Right atrium auricular region (tissue), 2 donors: ENCODE measurements at places on chromosomes 5 and 9. TPM values are rescaled to one million over a fixed set of nuclear protein-coding genes. Genes with fewer than 3 reads are reported as not detected.

CMYA5 gene
- 1,199 TPM for total RNA-seq

IL7R gene
- 3.2 TPM for total RNA-seq

RAB24 gene
- total RNA-seq = 14.9 TPM

BRINP1 gene
- total RNA-seq = 2.0 TPM

RMRP gene
- total RNA-seq = 431 TPM

GMCL2 gene
- not detected for total RNA-seq

GABRA6 gene
- not detected for total RNA-seq

TMEM252 gene
- total RNA-seq = not detected

NEK6 gene
- 9.2 TPM for total RNA-seq

APBA1 gene
- total RNA-seq = 12.1 TPM

COL23A1 gene
- total RNA-seq = 5.7 TPM

LCN9 gene
- not detected for total RNA-seq

PCDHA9 gene
- total RNA-seq = 0.04 TPM

ACSL6 gene
- total RNA-seq = 0.71 TPM

KCNN2 gene
- total RNA-seq = 22.4 TPM

CYLC2 gene
- not detected for total RNA-seq

OR1J1 gene
- total RNA-seq = not detected

VCAN gene
- 139 TPM for total RNA-seq

NUTM2F gene
- total RNA-seq = not detected

CDH12 gene
- total RNA-seq = not detected

SH2D3C gene
- 16.5 TPM for total RNA-seq

CTXN3 gene
- not detected for total RNA-seq

ORM2 gene
- not detected for total RNA-seq

SPINK13 gene
- total RNA-seq = not detected

PHYHD1 gene
- 21.3 TPM for total RNA-seq

SMIM33 gene
- total RNA-seq = not detected

NDOR1 gene
- total RNA-seq = 6.6 TPM

ADAMTS13 gene
- total RNA-seq = 2.4 TPM

CCIN gene
- not detected for total RNA-seq

DDX4 gene
- not detected for total RNA-seq

PALM2AKAP2 gene
- total RNA-seq = 56.6 TPM

SOWAHA gene
- total RNA-seq = not detected

GLDC gene
- 0.39 TPM for total RNA-seq

ANKRD18A gene
- total RNA-seq = 1.3 TPM

ANKRD55 gene
- 0.20 TPM for total RNA-seq

MELK gene
- total RNA-seq = 0.59 TPM

IL13 gene
- not detected for total RNA-seq

SDHA gene
- total RNA-seq = 242 TPM
